ENCODE measurements at places on chromosomes 4 and X.

GRCh38 chr4:55031158-55031557 is 94.2 kb downstream of the KDR start:
- DNase-seq, result no peak

GRCh38 chr4:108982402-108983185 is 219.7 kb upstream of the ETNPPL start:
- DNase-seq, result no peak

DNA sequence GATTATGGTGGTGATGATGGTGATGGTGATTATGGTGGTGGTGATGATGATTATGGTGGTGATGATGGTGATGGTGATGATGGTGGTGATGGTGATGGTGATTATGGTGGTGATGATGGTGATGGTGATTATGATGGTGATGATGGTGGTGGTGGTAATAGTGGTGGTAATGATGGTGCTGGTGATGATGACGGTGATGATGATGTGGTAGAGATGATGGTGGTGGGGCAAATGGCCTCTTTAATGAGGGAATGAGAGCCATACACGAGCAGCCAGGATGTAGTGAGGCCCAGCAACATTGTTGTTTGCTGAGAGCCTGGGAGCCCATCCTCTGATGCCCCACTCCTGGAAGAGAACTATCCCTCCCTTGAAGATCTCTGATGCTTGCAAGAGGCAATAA is 29.0 kb downstream of the HMX1 start:
- no peak for DNase-seq

- DNase-seq, result no peak
These were observed 103.5 kb downstream of the GPC3 start for GRCh38 chrX:133881893-133882292.

DNA sequence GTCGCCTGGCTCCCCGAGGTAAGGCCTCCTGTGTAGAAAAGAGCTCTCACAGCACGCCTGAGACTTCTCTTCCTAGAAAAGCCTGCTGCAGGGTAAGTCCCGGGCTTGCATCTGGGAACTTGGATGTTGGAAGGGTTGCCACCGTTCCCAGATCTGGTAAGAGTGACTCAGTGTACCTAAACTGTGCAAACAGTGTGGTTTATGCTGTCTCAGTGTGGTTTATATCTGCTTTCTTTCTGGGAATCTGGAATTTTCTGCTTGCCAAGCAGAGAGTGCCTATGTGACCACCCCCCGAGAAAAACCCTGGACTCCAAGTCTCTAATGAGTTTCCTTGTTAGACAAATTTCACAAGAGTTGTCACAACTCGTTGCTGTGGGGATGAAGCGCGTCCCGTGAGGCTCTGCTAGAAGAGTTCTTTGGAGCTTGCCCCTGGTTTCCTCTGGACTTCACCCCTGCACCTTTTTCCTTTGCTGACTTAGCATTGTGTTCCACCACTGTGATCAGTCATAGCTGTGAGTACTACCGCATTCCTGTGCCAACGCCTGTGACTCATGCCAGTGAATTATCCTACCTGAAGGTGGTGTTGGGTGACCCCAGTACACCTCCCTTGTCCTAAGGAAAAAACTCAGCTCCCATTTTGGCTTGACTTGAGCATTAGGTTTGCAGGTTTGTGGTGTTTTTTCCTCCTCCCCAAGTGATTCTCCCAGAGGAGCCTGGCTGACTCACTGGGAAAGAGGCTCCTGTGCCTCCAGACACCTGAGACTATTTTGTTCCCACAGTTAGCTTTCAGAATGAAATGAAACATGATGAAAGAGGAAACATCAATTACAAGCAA is 14.5 kb downstream of the SLC2A9 start:
- peak; percentile 30 for DNase-seq

DNA sequence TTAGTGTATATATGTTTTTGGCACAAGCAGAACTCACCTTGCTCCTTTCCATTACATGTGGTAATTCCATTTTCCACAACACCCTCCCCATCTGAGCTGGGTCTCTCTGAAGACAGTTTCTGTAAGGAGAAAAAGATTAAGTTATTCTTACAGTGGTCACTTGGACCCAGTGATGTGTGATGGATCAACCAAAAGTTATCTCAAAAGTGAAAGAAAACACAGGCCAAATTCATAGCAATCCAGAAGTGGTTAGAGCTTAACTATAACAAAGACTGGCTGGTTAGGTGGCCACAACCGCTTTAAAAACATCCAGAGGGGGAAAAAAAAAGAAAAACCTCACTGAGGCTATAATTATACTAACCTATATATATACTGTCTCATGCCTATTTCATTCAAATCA is 123.7 kb downstream of the AFAP1 start:
- DNase-seq, result no peak

DNA sequence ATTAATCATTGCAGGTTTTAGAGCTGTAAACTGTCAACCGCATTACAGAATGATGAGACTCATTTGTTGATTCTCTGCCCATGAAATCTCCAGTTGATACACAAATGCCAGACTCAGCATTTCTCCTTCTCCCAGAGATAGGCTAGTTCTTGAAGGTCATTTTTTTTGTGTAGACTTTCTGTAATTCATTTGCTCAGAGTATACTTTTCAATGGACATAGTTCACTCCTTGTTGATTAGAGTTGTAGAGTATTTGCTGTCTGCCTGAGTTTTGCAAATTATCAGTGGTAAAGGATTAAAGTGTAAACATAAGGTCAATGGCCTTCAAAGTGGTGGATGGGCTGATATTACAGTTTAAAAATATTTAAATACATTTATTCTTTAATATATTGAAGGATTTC is 15.2 kb upstream of the ALB start:
- DNase-seq, result no peak

DNA sequence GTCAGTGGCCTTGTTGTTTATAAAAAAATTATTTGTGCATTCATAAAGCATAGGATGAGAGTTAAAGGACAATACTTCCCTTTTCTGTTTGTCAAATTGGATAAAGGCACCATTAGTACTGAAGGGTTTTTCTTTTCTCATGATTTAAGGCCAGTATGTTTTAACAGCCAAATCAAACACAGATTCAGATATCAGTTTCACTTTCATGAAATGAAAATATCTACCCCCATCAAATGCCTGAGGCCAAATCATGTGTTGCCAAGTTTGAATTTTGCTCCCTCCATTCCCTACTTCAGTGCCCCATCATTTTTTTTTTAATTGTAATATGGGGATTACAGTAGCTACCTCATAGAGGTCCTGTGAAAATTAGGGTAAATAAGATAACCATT is 745.9 kb downstream of the RPA4 start:
- DNase-seq, result no peak

DNA sequence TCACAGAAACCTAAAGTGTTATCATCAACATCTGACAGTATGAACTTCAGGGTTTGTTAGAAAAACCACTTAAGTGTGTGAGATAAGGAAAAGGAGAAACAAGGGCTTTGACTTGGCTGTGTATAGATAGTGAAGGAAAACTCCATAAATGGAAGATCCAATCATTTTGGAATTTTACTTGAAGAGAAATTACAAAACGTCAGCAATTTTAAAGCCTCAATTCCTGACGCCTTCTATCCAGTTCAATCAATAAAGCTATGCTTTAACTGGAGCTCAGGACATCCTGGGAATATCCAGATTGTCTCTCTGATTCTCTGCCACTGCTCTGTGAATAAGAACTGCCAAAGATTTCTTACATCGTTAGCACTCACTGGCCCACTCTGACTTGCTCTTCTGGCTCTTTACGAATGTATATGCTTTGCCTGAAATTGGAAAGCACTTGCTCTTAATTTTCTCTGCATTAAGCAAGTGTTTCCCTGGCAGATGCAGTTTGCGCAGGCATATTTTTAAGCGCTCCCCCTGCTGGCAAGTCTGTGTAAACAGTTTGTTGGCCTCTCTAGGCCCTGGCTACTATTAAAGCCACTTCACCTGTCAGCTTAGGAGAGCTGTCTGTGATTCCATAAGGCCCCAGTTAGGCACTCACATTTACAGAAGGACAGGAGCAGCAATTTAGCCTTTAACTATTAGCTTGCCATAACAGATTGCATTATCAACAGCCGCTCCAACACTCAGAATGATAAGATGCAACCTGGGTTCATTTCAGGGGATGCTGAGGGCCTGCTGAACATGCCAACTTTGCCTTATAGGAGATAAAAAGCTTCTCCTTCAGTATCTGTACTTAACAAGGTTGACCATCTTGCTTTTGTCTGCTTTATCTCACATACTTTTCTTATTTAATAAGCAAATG is 251.4 kb upstream of the DDX53 start:
- DNase-seq, result peak; percentile 50

GRCh38 chr4:15659768-15660570 is 4.8 kb upstream of the FBXL5 start:
- DNase-seq, result peak; percentile 50

GRCh38 chr4:165234766-165235165 is 27.4 kb downstream of the KLHL2 start:
- no peak for DNase-seq

DNA sequence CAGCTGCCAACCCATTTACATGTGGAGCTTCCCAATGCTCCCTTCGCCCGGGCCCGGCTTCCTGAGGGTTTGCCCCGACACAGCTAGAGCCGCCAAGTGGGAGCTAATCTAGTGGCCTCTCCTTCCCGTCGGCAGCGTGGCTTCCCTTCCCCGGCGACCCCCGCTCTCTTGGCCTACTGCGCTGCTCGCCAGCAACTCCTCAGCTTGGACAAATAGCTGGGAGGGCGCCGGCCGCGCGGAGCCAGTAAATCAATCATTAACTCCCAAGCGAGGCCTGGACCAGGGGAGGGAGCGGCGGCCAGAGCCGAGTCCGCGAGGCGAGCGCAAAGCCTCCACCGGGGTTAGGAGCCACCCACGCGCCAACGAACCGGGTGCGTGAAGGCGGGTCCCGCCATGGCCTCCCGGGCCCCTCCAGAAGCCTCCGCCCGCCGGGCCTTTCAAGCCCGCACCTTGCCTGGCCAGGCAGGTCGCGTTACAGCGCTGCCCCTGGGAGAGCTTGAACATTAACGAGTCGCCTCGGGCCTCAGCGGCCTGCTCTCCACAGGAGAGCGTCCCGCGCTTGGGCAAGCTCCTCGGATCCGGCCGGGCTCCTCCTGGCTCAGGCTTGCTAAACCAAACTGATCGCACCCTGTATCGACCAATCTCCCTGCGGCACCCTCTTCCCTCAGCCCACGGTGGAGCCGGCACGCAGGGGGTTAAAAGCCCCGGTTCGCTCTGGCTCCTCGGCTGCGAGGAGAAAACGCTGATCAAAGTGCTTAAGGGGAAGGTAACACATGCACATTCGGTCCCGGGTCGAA is 10.6 kb upstream of the BCOR start:
- DNase-seq, result no peak

DNA sequence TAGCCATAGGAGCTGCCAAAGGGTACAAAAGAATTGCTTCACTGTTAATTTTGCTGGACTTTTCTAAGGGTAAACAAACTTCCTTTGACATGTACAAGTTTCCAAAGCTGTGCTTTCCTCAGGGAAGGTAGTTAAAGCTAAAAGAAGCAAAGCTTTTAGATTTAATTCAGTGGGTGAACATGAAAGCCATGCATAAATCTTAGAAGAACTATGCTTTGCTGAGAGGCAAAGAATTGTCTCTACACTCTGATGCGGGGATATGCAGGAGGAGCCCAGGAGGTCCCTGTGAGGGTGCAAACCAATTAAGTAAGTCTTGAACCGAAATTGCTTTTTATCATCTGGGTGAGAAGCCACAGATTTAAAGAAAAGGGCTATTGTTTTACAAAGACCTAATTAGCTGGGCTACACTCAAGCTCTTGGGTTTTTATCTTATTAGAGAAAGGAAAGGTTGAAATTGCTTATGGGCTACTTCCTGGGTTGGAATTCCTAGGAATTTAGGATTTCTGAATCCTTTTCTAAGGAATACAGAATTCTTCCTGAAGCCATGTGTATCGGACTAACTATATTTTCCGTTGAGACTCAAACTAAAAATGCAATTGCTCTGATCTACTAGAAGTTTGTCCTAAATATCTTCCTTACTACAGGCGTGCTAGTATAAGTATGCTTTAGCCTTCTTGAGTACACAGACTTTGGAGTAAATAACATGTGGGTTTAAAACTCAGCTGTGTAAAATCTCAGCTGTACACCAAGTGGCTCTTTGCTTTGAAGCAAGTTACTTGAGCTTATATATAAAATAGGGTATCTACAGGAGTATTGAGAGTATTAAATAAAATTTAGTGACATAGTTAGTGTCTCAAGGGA is 188.4 kb upstream of the ANK2 start:
- no peak for DNase-seq

GRCh38 chr4:76463568-76463967 is 28.5 kb downstream of the SHROOM3 start:
- DNase-seq, result no peak

DNA sequence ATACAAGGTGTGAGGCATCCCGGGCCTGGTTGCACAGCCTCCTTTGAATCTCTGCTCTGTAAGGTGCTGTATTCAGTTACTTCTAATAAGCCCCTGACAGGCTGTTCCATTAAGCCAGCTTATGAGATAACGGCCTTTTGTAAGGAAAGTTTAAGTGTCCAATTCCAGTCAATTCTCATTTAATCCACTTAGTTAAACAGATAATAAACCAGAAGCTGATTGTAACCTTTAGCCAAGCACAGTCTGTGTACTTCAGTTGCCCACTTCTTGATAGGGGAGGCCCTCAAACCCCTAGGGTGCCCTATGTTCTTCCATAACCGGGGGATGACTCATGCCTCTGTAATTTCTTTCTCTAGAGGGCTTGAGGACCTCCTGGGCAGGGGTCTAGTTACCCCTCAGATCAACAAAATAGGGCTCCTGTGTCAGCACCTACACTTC is 63.4 kb downstream of the RASL11B start:
- no peak for DNase-seq

DNA sequence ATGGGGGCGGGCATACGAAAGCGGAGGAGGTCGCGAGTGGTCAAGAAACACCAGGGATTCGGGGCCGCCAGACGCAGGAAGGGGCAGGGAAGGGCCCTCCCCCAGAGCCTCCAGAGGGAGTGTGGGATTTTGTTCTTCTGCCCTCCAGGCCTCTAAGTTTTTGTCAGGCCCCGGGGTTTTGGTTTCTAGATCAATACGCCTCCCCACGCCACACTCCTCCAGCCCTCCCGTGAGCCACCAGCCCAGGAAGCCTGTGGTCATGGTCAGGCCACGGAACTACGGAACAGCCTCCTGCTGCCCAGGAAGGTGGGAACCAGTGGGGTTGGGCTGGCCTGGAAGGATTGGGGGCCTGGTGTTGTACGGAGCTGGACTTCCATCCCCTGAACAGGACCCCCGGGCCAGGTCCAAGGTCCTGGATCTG is 38.4 kb downstream of the CPLX1 start:
- no peak for DNase-seq

DNA sequence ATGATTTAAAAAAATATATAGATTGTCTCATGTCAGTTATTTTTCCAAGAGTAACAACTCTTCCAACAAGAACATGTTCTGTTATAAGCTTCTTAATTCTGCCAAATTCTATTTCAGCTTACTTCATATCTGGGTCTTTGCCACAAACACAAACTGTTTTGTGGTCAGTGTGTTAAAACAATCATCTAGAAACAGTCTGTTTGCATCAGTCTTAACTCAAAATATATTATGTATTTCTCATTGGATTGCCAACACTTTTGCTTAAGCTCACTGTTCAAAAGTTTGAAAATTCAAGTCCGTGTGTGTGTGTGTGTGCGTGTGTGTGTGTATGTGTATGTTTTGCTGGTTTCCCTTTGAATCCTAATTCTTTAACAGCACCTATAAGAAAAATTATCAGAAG is 752.3 kb upstream of the NDST4 start:
- no peak for DNase-seq

GRCh38 chrX:141439651-141440050 is 144.9 kb downstream of the SPANXA1 start:
- no peak for DNase-seq

- no peak for DNase-seq
These were observed 100.5 kb downstream of the CLNK start for GRCh38 chr4:10584042-10584441.
